Activated T-cell treated with anti-CD3 and anti-CD28 coated beads, Interleukin-2, amount 50 U/mL, for 4 hours (primary cell): ENCODE measurements at places on chromosomes 7 and 10. TPM values are rescaled to one million over a fixed set of nuclear protein-coding genes. Genes with fewer than 3 reads are reported as not detected.

The PODXL gene
- total RNA-seq, result 1.4 TPM

DNA sequence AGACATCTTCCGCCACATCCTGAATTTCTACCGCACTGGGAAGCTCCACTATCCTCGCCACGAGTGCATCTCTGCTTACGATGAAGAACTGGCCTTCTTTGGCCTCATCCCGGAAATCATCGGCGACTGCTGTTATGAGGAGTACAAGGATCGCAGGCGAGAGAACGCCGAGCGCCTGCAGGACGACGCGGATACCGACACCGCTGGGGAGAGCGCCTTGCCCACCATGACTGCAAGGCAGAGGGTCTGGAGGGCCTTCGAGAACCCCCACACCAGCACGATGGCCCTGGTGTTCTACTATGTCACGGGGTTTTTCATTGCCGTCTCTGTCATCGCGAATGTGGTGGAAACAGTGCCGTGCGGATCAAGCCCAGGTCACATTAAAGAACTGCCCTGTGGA, 1.9 kb downstream of the KCND2 start:
- no peak for DNase-seq

The TMEM213 gene
- total RNA-seq, result not detected

The ZP3 gene
- 18.8 TPM for total RNA-seq

DNA sequence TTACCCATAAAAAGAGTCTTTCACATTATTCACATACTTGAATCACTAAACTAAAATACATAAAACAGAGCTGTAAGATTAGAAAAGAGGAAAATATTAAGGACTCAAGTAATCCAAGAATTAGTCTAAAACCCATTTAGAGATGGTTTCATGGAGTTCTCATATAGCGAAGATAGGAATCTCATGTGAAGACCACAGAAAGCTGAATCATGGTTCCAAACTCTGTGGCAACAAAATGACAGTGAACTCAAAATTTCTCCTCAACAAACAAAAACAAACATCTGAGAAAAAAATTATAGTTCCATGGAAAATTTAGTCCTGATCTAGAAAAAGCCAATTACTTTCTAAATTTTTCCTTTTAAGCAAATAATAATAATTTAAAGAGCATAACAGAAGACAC, 34.6 kb downstream of the BAZ1B start:
- DNase-seq, result no peak

DNA sequence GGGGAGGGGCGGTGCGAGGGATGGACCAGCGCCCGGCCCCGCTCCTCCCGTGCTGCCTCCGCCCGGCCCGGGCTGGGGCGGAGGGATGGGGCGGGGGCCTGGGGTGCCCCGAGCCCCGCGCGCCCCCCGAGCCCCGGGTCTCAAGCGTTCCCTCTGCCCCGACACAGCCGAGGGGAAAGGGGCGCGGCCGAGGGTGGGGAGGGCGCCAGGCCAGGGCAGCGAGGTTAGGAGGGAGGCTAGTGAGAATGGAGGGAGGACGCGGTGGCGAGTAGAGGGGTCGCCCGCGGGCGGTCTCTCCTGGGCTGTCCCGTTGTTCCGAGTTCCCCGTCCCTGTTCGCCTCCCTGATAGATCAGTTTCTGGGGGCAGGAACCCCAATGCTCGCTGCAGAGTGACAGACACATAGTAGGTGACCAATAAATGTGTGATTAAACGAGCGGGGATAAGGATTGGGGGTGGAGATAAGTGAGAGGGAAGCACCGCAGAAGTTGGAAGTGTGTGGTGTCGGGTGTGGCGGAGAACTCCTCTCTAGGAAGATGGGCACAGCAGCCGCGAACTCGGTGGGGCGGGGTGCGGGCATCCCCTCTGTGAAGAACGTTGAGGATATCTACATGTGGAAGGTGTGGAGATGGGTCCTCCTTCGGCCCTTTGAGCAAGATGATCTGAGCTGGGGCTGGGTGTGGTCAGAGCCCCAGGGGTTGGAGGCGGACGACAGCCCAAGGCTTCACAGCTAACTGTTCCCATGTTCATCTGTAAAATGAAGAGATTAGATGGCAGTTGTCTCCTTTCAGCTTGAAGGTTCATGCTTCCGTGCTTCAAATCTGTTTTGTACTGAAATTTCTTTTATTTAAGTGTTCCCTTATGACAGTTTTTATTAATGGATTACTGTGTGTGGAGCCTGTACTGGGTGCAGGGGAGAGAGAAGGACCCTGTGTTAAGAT, 580 bp downstream of the ZNF775 start:
- no peak for DNase-seq

DNA sequence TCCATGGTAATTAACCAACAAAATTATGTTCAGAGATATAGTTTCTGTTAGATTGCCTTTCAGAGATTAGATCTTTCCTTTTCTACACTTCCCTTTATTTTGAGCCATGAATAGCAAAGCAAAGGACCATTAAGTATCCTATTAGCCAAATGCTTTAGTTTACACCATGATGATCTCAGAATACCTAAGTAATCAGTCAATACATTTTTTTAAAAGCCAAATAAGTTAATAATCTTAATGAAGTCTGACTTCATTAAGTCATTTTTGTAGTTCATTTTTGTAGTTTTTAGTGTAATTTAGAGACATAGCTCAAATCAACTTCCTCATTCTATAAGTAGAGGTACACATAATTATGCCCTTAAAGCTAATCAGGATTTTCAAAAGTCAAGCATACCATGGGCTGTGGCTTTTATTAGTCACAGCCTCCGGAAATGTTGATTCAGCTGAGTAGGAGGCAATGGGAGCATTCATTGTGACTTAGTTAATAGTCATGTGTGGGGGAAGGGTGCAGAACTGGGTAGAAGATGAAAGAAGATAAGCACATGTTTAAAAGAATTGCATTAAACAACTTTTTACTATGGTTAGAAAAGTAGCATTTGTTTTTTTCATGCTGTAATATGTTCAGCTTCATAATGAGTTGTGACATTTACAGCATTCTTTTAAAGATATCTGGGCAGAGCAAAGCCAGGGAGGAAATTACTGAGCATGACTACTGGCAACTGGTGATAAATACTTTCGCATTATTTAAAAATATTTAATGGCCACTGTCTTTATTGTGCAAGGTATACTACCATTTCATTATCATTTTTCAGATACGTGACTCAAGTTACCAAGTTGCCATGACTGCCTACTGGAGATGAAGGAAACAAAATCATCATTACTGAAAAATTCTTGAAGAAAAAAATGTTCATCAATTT, 57.3 kb upstream of the CCDC71L start:
- DNase-seq, result peak; percentile 69
